Mammary epithelial cell (primary cell): ENCODE measurements at places on chromosomes 5 and 9. TPM values are rescaled to one million over a fixed set of nuclear protein-coding genes. Genes with fewer than 3 reads are reported as not detected.

DNA sequence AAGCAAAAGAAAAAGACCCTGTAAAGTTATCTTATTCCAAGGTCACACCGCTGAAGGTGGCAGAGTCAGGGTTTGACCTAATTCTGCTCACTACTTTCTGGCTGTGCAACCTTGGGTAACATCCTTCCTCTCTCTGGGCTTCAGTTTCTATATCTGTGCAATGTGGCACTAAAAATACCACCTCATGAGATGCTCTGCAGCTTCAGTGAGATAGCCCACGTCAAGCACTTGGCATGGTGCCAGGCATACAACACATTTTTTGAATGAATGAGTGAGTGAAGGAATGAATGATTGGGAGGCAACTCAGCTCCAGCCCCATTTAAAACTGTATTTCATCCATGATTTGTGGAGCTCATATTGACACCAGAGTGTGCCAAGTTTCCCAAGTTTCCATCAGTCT is 62.3 kb downstream of the FOXI1 start:
- DNase-seq, result no peak

DNA sequence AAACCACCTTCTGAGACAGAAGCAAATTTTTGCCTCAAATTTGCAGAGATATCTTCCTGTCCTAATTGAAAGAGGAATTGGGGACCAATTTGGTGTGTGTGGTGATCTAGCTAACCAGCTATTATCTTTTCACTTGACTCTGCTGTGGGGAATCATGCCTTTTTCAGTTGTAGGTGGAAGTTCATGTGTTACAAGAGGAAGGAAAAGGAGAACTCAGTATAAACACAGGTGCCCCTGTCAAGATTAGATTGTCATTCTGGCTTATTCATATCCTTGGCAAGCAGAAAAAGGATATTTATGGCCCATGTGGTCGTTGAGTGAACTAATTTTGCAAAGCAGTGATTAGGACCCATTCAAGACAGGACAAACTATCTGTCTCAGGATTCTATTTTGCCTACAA is 336.8 kb upstream of the SLC30A5 start:
- DNase-seq, result no peak

GRCh38 chr9:105608721-105609598 is 51.0 kb downstream of the FKTN start:
- peak; percentile 34 for DNase-seq

DNA sequence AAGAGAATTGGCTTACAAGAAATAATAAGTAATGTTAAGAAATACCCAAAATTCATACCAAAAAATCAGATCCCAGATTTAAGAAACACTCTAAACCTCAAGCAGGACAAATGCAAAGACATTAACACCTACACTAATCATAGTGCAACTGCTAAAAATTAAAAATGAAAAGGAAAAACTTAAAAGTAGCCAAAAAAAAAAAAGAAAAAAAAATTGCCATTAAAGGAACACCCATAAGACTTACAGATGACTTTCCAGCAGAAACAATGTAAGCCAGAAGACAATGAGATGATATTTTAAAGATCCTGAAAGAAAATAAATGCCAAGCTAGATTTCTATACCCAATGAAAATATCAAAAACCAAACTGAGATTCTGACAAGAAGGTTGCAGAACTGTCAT is 101.5 kb downstream of the DENND1A start:
- no peak for DNase-seq

TAF11L13 gene
- total RNA-seq, result not detected in 2 replicates

DIPK1B gene
- total RNA-seq, result 0.35 TPM in 1 of 2 replicates, not detected in the other

NR4A3 gene
- total RNA-seq, result 0.09 and 0.13 TPM in 2 replicates

OR1Q1 gene
- total RNA-seq, result not detected in 2 replicates

LIFR gene
- 4.4 and 7.8 TPM in 2 replicates for total RNA-seq

POMT1 gene
- 16.0 TPM for total RNA-seq
